ENCODE measurements at places on chromosomes 7 and 10.

- DNase-seq, result no peak
Measured at GRCh38 chr10:71093531-71093930, 118.8 kb upstream of the UNC5B start.

GRCh38 chr10:43930777-43931176 is 282.1 kb upstream of the ZNF32 start:
- no peak for DNase-seq

DNA sequence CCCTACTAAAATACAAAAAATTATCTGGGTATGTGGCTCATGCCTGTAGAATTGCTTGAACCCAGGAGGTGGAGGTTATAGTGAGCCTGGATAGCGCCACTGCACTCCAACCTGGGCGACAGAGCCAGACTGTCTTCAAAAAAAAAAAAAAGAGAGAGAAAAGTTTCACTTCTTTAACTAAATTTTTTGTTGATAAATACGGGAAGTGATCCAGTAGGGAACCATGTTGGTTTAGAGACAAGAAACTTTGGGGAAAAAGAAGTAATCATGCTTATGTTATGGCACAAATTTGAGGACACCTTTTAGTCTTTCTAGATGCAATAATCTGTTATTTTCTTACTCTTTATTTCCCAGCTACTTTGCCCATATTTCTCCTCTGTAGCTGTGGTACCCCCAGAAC is 309.7 kb downstream of the TYW1 start:
- DNase-seq, result no peak

DNA sequence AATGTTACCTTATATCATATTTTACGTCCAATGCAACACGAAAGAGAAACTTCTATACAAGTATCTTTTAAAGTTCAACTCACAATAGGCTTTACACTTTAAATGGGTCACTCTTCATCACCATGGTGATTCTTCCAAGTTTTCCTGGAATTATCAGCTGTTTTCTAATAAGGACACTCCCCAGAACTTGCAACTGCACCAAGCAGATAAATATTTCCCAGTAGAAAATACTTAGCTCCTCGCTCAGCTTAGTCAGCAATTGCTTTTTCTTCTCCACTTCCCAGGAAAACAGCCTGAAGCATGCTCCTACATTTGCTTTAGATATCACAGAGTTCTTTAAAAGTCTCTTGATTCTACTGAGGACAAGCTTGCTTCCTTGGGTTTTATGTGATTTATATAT is 25.7 kb upstream of the ADD3 start:
- no peak for DNase-seq

DNA sequence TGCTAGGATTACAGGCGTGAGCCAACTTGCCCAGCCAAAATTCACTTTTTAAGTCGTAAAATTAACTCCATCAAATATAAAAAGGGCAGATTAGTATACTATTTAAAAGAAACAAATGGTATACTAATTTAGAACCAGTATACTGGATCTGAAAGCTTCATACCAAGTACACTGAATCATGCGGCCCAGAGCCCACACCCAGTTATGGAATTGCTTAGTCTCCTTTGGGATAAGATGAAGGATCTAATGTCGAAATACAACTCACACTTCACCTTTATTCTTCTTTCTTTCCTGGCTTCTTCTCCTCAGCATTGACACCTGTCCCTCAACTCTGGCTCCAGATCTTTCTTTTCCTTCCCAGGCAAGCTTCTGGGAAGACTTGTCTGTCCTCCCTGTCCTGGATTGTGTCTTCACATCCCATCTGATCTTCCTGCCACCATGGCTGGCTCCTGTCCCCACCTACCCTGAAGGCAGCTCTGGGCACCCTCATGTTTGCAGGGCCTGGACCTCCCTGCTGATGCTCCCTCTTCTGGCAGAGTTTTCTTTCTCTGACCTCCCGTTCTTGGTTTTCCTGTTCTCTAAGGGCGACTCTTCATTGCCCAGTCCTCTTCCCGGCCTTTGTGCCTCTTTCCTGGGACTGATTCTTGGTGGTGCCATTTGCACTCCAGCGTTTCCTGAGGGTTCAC is 57.8 kb upstream of the CTBP2 start:
- DNase-seq, result no peak

DNA sequence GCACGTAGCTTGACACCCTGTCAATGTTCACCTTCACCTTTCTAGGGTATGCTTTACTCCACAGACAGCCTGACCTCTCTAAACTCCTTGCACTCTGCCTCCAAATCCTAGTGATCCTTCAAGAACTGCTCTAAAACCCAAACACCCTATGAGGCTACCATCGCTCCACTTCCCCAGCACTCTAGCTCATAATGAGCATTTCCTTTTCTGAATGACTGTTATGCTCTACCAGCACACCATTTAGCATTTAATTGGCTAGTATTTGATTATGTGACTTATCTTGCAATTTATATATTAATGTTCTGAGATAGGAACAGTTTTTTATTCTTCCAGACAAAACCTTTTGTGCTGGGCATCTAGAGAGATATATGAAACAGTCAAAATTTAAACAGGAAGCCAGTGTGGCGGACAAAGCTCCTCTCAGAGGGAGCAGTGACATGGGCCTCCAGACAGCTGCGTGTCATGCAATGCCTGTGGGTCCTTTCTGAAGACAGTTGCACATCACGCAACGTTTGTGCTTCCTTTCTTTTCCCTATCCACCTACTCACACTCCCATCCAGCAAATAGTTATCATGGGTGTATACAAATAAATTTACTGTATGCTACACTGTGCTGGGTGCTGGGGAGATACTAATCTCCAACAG is 86.3 kb downstream of the ALOX5 start:
- DNase-seq, result no peak

DNA sequence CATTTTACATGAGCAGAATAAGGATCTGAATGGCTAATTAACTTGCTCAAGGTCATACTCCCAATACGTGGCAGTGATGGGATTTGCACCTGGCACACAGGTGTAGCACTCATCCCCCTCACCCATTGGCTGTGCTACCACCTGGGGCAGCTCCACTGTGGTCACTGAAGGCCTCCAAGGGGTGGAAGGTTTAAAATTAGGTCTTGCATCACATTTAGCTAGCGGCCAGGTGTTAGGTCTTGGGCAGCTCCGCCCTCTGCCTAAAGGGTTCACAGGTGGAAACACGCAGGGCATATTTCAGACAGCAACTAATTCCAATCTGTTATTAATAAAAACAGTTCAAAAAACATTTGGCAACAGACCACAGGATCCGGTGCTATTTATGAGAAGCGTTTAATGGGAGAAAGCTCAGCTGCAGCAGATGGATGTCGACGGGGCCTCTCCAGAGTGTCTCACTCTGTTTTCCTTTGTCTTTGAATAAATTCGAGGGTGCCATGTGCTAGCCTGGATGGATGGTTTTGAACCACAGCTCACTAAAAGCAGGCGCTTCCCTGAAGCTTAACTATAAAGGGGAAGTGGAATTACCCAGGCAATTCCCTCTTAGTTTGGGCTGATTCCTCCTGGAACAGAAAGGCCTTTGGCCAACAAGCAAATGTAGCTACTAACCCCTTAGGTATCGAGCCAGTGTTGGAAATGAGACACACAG is 1017.6 kb downstream of the TYW1 start:
- DNase-seq, result no peak

- no peak for DNase-seq
Measured at GRCh38 chr10:100728928-100729861, 16.2 kb upstream of the PAX2 start.

GRCh38 chr7:29102558-29103151 is 43.7 kb downstream of the CPVL start:
- DNase-seq, result peak; percentile 7

GRCh38 chr10:77101341-77101740 is 536.3 kb downstream of the KCNMA1 start:
- no peak for DNase-seq

DNA sequence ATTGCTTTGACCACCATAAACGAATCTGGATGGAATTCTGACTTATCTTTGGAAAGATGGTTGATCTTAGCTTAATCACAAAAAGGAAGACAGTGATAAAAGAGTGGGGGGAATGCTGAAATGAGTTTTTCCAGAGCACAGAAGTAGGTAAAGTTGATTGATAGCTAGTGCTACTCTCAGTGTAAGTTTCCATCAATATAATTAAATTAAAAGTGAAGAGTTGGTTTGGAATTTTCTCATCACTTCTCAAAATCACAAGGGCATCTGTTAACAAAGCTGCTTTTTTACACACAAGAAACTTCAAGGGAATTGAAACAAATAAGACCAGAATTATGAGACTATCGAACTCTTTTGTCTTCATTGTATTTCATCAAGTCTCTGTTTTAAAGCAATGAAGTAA is 1217.3 kb downstream of the REEP3 start:
- no peak for DNase-seq

DNA sequence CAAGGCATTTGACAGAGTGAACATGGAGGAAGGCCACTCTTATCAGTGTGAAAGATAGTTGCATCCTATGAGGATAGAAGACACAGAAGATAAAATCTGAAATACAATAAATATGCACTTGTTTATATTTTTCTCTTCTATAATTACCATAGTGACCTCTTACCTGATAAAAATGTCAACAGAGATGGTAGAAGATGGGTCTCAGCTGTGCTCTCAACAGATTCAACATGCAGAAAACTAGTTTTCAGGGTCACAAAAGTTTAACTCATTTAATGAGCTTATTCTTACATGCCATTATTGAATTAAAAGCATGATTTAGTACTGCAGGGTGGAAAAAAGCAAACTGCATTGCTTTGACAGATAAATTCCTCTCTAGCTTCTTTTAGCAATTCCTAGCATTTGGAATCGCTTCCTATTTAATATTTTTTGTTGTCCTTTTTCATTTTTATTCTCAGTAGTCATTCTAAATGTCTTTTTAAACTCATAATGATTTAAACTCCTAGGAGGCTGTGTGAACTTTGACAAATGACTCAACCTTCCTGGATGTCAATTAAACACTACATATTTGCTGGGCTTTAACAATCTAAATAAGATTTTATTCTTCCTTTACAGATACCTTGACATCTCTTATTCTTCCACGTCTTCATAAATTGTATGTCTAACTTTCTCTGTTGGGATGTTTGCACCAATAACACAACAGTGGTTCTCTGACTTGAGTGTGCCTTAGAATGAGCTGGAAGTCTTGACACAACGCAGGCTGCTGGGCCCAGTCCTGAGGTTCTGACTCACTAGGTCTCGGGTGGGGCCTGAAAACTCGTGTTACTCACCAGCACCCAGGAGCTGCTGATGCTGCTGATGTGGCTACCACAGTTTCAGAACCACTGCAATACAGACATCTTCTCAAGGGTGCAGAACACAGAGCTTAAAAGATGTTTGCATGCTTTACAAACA is 565.5 kb upstream of the IGFBP3 start:
- no peak for DNase-seq

GRCh38 chr10:35511647-35512046 is 93.5 kb upstream of the GJD4 start:
- no peak for DNase-seq

DNA sequence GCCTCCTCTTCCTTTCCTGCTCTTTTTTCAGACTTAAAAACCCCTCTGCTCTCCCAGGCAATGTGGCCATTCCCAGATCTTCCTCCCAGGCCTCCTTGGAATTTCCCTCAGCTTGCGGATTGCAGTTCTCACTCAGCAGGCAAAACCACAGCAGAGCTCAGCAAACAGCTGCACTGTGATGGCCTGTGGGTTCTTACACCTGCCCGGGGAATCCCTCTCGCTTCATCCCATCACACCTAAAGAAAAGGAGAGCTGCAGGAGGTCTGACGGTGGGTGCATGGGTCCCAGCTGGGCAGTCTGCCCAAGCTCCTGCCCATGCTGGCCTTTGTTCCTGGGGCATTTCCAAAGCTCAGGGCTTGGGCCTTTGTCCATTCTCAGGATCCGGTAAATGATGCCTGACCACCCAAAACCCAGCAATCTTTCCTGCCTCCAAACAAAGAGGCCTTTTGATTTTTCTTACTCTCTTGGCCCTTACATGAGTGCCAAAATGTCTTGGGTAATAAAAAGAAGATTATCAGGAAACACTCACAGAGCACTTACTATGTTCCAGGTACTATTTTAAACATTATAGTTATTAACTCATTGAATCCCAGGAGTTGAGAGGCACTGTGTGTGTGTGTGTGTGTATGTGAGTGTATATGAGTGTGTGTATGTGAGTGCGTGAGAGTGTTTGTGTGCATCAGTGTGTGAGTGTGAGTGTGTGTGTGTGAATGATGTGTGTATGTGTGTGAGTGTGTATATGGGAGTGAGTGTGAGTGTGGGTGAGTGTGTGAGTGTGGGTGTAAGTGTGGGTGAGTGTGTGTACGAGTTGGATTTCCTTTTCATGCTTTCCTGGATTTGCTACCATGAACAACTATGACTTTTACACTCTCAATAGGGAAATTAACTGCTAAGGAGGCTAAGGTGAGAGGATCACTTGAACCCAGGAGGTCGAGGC is 64.5 kb upstream of the PODXL start:
- DNase-seq, result no peak

DNA sequence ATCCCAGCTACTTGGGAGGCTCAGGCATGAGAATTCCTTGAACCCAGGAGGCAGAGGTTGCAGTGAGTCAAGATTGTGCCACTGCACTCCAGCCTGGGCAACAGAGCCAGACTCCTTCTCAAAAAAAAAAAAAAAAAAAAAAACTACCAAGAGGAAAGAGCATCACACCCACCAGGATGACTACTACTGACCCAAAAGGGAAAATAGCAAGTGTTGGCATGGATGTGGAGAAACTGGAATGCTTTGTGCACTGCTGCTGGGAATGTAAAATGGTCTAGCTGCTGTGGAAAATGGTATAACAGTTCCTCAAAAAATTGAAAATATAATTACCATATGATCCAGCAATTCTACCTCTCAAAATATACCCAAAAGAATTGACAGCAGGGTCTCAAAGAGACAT is 7.7 kb upstream of the TIAL1 start:
- no peak for DNase-seq

- DNase-seq, result no peak
Measured at GRCh38 chr10:130206216-130206737, 70.1 kb downstream of the GLRX3 start.

- DNase-seq, result no peak
Measured at GRCh38 chr7:70285854-70286253, 687.6 kb downstream of the AUTS2 start.

- DNase-seq, result no peak
Measured at GRCh38 chr10:13518076-13518692, 10.6 kb downstream of the BEND7 start.

- no peak for DNase-seq
Measured at GRCh38 chr10:15341502-15342128, 29.5 kb downstream of the FAM171A1 start.

DNA sequence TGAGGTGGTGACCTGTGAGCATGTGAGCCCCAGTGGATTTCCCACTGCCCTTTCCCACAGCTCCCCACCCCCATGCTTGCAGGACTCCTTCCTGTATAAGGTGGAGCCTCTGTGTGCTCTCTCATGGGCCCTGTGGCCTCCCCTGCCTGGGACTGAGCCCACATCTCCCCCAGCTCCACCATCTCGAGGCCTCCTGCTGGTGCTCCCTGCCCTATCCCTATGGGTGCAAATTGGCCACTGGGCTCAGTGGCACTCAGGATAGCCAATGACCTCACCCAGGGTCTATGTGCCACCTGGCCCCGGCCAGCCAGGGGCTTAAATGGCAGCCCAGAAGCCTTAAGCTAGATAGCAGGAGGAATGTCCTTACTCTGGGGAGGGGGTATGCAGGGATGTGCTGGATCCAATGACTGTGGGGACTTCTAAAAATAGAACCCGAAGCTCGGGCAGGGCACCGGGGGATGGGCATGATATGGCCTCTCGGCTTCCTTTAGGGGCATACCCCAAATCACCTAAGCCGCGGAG is 2.0 kb downstream of the LDB3 start:
- no peak for DNase-seq

GRCh38 chr7:28140979-28141378 is 39.6 kb downstream of the JAZF1 start:
- DNase-seq, result no peak

- no peak for DNase-seq
Measured at GRCh38 chr7:80923211-80923612, 4.4 kb upstream of the SEMA3C start.

- no peak for DNase-seq
Measured at GRCh38 chr10:125694883-125695282, 11.9 kb upstream of the TEX36 start.

Data from activated CD8-positive, alpha-beta memory T cell treated with anti-CD3 and anti-CD28 coated beads for 1 hour (primary cell).